SIG-M5 (cell line): ENCODE measurements at places on chromosomes 4 and X.

DNA sequence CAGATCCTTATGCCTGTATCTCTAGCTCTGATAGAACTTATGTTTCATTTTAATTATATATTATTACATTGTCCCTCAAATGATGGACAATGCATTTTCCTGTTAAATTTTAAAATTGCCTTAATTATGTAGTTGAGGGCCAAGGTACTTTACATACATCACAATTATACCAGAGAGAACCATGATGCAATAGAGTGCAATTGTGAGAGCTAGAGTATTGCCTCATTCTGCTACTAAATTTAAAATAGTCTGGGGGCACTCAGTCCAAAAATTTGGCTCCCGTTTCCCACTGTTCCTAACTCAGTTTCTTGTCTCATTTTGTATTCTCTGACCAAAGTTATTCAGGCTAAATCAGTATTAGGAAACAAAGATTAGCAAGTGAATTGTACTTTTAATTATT, 378.5 kb upstream of the ZFP42 start:
- DNase-seq = no peak

GRCh38 chr4:150782921-150783320, 201.0 kb downstream of the MAB21L2 start:
- no peak for DNase-seq

DNA sequence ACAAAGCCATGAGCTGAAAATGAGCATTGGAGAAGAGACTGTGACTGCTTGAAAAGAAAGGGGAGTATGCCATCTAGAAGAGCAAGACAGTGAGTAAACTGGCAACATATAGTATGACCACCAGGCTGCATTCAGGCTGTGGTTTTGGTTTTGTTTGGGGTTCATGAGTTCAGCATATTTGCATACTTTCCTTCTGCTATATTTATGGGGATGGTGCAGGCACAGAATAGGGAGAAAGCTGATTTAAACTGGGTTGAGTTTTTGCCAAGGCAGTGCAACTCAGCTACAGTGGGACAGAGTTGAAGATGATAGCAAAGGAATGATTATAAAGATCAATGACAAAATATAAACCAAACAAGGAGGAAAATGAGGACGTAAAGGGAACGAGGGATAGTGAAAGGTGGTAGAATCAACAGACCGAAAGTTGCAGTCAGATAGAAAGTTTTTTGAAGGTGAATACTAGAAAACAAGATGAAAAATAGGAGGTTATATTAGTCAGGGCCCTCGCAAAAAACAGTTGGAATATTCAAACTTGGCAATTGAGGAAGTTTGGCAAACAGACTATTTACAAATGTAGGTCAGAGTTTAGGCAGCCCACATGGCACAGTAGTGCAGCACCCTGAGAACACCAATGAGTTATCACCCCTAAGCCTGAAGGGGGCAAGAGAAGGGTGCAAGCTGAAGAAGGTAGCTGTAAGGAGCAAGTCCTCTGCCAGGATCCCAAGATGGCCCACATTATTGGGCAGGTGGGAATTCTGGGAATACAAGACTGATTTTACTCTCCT, 114.8 kb upstream of the MAP9 start:
- no peak for DNase-seq

- no peak for DNase-seq
Observed at GRCh38 chrX:100636321-100636991, at the start of gene TSPAN6. TSPAN6 (minus strand) TSS chrX:100636806; CDS start chrX:100636694, 112 bp downstream.

DNA sequence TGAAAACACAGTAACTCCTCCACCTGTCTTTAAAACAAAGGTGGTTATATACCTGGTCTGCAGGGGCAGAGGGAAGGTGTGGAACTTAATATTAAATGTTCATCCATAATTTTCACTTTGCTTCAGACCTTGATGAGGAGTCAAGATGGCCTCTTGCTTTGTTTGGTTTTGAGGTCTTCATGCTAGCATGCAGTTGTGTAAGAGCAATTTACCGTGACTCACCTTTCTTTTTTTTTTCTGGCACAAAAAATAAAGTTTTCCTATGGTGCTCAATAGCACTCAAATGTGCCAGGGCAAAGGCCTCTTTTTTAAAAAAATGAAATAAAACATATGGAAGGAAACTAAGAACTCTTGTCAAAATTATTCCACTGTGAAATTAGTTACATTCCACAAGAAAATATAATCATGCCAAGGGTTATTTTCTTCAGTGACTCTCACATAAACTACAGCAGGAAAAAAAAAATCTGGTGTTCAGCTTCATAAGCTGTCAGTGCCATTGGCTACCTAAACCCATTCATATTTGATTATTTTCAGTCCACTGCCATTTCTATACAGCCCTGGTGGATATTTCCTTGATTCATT, 128.2 kb downstream of the SLC7A11 start:
- no peak for DNase-seq

DNA sequence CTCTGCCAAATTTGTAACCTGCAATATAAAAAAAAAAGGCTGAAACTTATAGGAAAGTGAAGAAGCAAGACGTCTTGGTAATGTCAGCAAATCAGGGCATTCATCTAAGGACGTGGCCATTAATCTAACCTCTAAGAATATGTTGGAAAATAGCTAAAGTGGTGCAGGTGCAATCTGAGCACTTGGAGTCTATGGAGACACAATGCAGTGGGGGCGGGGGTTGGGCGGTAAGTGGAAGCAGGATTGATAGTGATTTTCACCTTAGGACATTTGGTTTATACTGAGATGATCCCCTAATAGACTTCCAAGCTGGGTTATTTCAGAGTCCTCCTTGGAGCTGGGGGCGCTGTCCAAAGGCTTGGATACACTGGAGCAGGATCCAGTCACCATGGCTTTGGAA, 283.4 kb downstream of the EPHA5 start:
- DNase-seq = no peak

GRCh38 chrX:72100824-72101351, 30.8 kb downstream of the RTL5 start:
- peak; percentile 61 for DNase-seq

DNA sequence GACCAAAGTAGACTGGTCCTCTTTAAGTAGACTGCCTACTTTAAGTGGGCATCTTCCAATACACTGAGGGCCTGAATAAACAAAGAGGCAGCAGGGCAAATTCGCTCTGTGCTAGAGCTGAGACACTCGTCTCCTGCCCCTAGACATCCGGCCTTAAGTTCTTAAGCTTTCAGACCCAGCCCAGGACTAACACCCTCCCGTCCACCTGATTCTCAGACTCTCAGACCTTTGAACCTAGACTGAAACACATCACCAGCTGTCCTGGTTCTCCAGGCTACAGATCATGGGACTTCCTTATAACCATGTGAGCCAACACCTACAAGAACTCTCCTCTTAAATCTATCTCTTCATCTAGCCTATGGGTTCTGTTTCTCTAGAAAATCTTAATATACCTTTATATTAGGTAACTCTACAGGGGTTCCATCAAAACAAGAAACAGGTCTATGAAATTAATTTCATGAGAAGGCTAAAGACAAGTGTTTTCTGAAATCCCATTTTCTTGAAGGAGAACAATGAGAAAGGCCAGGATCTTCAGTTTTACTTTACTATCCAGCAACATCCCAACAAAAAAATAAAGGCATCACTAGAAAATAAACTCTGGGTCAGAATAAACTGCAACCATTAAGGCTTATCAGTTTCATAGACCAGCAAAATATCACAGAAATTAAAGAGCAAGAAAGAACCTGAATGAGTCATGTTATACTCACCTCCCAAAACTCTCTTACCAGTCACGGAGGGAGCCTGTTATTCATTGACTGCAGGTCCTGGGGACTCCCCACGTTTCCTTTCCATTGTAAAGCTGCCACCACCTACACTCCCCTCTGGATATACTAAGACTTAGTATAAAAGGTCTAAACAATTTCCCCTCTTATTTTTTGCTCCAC, 14.8 kb downstream of the ADGRA3 start:
- DNase-seq = no peak

- DNase-seq = no peak
Observed at GRCh38 chr4:74205046-74205445, 47.1 kb downstream of the MTHFD2L start.

DNA sequence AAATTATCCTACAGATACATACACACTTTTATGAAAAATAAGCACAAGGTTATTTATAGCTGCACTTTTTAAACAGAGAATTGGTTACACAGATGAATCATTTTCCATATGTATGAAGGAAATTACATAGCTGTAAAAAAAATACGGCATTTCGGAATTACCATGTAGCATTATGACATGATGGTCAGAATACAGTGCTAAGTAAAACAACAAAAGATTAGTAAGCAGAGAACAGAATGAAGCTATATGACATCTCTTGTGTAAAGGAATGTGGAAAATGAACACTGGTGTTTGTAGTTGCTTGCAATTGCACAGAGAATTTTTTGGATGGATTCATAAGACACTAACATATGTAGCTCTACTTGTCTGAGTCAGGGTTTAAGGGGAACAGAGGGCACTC, 1222.0 kb upstream of the PRKX start:
- DNase-seq = no peak

DNA sequence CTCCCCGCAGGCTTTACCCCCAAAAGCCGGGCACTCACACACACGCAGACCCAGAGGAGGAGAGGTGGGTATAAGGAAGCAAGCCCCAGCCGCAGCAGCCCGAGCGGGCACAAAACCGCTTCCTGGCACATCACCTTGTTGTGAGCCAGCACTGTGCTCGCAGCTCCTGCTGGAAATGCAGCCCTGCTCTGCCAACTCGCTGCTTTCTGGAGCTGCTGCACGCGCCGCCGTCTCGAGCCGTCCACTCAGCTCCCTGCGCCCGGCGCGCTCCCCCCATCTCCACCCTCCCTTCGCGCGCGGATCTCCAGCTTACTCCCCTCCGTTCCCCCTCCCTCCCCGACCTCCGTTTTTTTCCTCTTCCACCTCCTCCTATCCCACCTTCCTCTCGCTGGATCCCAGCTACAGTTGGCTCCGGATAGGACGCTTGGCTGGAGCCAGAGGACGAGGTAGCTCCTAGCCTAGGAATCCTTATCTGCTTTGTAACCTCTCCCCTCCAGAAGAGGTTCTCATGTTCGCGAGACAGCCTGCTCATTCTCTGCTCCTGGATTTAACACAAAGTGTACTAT, at the start of gene SPOCK3:
Gene SPOCK3 (minus strand): TSS at position 179 of the 566 bp plus-strand sequence.
- DNase-seq = no peak
